ENCODE measurements at places on chromosomes 1 and 21.

- no peak for DNase-seq
Measured at GRCh38 chr1:48109390-48110013, 112.3 kb upstream of the TRABD2B start.

- no peak for DNase-seq
Measured at GRCh38 chr1:5733596-5733995, 258.6 kb downstream of the NPHP4 start.

- no peak for DNase-seq
Measured at GRCh38 chr1:56200442-56200841, 378.9 kb downstream of the PLPP3 start.

GRCh38 chr21:45620201-45620923, 23.2 kb upstream of the PCBP3 start:
- DNase-seq = no peak

DNA sequence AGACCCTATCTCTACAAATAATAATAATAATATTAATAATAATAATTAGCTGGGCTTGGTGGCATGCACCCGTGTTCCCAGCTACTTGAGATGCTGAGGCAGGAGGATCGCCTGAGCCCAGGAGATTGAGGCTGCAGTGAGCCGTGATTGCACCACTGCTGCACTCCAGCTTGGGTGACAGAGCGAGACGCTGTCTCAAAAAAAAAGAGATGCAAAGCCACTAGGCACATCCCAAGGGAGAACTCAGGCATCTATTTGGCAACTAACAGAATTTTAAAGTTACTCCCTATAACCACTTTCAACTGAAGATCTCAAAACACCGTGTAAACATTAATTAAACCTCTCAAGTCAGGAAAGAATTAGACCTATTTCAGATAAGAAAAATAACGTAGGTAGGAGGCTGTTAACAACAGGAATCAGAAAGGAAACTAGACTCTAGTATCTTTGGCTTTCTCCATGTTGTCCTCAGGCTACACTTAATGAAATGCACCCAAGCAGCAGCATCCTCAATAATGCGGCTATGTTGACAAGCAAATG, 3.7 kb downstream of the RNF19B start:
- no peak for DNase-seq

DNA sequence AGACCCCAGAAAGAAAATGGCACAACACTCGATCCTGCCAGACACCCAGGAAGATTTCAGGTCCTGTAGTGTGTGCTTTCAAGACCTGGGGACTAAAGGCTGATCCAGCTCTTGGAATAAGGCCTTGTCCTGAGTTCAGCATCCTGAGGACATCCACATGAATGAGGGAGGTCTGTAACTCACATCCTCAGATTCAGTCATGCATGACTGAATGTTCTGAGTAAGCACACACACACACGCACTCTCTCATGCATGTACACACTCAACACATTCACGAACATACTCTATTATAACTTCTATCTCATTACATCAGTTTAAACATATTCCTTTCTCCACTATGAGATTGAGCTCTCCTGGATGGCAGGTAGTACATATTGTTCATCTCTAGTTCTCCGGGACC, 273.4 kb upstream of the BEND5 start:
- no peak for DNase-seq

DNA sequence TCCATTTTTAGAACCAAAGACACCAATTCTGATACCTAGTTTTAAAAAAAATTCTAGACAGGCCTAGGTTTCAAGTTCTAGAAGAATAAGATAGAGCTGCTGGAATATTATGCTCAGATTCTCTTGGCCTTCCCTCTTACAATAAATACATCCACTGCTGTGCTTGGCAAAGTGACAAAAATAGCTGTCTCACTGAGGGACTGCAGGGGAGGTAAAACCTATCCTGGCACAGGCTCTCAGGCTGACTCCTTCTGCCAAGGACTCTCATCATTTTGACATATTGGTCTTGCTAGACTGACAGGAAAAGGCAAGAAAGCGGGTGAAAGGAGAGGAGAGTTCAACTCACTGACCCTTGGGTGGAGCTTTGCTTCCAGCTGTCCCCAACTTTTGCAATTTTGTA, 197.0 kb upstream of the LHX8 start:
- DNase-seq = no peak

GRCh38 chr1:158035976-158036583, 42.6 kb downstream of the KIRREL1 start:
- DNase-seq = peak; percentile 43

- peak; percentile 19 for DNase-seq
Measured at GRCh38 chr1:36125129-36125991, at the start of gene COL8A2. COL8A2 (minus strand) TSS chr1:36125222; CDS start chr1:36100242, 24,980 bp downstream.

DNA sequence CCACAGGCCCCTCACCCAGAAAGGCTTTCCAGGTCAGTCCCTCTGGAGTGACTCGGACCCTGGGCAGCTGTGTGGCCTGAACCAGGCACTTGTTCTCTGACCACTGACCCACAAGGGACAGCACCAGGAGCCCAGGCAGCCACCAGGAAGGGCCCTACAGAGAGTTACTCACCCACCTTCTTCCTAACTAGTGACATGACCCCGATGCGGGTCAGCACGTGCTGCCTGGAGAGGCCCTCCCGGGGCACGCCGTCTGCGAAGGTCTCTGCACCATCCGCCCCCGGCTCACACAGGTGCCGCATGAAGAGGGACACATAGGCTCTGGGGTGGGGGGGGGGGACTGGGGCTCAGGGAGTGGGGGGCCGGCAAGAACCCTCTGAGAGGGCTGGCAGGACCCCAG, 55.8 kb downstream of the CHD5 start:
- DNase-seq = no peak

DNA sequence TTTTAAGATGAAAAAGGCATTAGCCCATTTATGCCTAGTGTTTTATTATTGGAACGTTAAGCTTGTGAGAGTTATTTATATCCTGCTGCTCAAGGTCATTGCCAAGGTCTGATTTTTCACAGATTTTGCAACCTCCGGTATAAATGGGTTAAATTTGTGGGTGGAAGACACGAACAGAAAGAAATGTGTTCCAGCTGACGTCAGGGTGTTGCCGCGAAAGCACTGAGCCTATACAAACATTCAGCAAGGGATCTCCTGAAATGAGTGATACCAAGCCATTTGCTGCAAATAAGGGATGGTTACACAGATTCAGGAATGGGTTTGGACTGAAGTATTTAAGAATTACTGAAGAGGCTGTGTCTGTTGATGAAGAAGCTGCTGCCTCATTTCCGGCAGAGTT, 32.2 kb downstream of the TMED5 start:
- no peak for DNase-seq

- no peak for DNase-seq
Measured at GRCh38 chr1:245715970-245716369, 561.2 kb downstream of the KIF26B start.

DNA sequence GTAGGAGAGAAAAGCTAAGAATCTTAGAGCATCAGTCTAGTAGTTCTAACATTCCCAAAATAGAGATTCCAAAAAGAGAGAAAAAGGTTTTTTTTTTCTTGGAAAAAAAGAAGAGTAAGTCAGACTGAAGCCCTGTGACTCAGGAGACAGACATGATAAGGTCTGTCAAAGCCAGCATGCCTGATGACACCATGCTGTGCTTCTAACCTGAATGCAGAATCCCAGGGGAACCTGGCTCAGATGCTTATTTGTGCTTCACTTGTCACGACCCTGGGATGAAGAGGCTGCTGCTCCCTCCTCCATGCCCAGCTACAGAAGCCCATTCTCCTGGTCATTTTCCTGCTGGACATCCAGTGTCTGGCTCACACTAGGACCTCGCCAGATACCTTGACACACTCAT, 44.3 kb downstream of the ERICH3 start:
- no peak for DNase-seq
